Activated CD4-positive, alpha-beta T cell treated with anti-CD3 and anti-CD28 coated beads, Interleukin-2, amount 50 U/mL, for 1 hour (primary cell): ENCODE measurements at places on chromosomes 13 and 19.

GRCh38 chr13:113792886-113793717, 34.1 kb downstream of the TMEM255B start:
- no peak for DNase-seq

DNA sequence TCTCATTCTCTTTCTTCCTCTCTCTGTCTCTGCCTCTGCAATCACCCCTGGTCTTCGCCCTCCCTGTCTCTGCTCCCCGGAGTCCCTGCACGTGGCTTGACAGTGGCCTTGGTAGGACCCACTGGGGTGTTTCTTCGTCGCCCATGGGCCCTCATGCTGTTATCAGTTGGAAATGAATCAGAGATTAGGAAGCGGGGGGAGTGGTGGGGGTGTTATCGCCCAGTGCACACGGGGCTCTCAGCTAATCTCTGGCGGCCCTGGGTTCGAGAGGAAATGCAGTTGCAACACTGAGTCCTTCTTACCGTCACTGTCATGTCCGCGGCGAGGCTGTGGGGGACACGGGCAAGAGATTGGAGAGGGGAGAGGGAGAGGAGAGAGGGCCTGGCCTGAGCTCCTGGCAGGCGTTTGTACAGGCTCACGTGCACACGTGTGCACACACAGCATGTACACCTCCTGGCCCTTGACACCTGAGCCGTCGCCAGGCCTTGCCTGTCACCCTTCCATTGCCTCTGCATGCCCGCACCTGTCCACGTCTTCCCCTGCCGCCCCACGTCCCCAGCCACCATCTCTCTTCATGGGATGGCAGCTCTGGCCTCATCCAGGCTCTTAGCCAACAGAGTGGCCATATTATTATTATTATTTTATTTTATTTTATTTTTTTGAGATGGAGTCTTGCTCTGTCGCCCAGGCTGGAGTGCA, 37.8 kb upstream of the SLC7A10 start:
- DNase-seq, result no peak

DNA sequence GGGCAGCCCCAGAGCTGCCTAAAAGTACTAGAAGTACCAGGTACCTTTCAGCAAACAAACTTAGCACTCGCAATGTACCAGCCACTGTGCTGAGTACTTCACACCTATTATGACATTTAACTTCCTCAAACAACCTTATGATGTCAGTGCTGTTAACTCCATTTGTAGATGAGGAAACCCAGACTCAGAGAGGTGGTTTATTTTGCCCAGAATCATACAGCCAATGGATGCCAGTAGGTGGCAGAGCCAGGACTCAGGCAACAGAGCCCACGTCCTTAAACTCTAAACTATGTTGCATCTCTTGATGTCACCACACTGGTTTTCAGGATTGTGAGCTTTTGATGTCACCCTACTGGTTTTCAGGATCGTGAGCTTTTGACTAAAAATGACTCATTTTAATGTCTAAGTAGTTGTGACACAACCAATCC, 78.9 kb downstream of the FLT1 start:
- no peak for DNase-seq

- no peak for DNase-seq
Observed at GRCh38 chr13:49784886-49785570, 7.5 kb downstream of the KPNA3 start.

- DNase-seq, result no peak
Observed at GRCh38 chr19:34416021-34416545, 11.9 kb downstream of the PDCD2L start.

- DNase-seq, result no peak
Observed at GRCh38 chr13:24265453-24265852, 43.9 kb upstream of the C1QTNF9 start.

GRCh38 chr19:9362905-9363304, at the start of gene ZNF177:
Gene ZNF177, plus strand, starts transcription at chr19:9363013. Its CDS starts 15,299 bp downstream, at chr19:9378312.
- no peak for DNase-seq

DNA sequence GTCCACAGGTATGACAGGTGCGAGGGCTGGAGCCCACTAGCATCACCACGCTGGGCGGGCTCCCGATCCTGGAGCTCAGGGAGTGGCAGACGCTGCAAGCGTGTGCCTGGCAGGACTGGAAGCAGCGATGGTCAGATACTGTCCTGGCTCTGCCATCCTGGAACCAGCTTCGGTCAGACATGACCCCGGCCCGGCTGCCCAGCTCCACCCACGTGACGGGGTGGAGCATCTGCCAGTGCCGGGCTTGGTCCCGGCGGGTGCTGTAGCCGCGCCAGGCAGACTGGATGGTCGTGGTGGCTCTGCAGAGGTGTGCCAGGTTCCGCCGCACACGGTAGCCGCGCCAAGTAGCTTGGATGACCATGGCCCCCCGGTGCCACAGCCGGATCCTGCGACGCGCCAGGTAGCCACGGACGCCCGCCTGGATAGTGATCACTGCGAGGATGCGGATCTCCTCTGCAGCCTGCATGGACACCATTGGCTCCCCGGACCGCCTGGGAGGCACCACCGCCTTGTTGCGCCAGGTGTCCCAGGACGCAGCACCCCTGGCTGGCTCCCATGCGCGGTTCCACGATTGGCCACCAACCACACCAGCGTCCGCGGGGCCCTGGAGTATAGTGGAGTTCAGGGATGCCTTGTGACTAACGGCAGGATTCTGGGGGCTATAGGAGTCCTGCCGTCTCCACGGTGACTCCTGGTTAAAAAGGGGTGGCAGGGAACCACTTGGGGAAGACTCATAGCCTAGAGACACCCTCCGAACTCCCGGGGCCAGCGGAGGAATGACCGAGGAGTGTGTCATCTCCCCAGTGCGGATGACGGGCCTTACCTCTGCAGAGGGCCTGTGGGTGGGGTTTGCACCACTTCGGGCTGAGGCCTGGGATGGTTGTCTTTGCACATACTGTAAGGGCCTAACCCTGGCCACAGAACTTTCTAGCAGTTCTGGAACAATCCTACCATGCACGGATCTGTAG, 16.5 kb downstream of the IQCN start:
- DNase-seq, result no peak

DNA sequence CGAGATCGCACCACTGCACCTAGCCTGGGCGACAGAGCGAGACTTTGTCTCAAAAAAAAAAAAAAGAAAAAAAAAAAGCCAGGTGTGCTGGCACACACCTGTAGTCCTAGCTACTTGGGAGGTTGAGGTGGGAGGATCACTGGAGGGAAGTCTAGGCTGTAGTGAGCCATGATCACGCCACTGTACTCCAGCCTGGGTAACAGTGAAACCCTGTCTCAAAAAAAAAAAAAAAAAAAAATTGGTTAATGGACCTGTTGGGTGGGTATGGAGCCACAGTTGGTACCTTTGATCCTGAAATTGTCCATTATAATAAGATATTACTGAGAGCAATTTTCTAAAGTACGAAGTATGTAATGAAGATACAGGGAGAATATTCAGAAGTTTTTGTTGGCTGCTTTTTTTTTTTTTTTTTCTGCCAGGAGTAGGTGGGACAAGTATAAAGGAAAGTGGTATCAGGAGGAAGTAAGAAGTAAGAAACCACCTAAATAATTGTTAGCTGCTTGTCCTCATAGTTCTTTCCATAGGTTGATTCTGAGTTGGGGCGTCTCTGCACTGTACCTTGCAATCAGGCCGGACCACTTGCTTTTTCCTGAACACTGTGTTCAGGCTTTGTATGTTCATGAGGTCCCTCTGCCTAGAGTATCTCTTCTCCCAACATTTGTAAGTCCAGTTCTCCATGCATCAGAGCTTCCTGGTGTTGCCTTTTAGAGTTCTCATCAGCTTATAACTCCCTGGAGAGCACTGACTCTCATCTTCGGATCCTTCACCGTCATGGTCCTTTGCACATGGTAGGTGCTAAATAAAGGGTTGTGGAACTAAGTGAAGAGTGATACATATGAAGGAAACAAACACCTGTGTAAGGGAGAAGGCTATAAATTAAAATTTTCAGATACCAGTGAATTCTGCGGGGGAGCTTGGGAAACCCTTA, 31.7 kb downstream of the ARHGAP35 start:
- no peak for DNase-seq

DNA sequence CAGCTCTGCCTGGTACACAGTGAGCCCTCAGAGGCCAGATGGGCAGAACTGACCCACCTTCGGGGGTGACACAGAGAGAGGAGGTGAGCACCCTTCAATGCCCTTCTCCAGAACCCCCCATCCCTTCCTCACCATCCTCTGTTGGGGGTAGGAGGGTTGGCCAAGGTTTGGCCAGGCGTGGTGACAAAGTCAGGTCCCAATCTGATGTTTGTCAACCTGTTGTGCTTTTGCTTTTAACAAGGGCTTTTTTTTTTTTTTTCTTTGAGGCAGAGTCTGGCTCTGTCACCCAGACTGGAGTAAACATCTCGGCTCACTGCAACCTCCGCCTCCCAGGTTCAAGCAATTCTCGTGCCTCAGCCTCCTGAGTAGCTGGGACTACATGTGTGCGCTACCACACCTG, 7.3 kb downstream of the PTGIR start:
- no peak for DNase-seq

- no peak for DNase-seq
Observed at GRCh38 chr13:74046431-74046830, 87.8 kb downstream of the KLF12 start.

GRCh38 chr19:2722541-2723344, 1.6 kb upstream of the DIRAS1 start:
- DNase-seq, result no peak

- no peak for DNase-seq
Observed at GRCh38 chr13:113759525-113760137, 605 bp downstream of the TMEM255B start.

- no peak for DNase-seq
Observed at GRCh38 chr13:23203516-23203915, 22.7 kb downstream of the SGCG start.

- no peak for DNase-seq
Observed at GRCh38 chr13:63643543-63643942, 2227.9 kb upstream of the PCDH20 start.

DNA sequence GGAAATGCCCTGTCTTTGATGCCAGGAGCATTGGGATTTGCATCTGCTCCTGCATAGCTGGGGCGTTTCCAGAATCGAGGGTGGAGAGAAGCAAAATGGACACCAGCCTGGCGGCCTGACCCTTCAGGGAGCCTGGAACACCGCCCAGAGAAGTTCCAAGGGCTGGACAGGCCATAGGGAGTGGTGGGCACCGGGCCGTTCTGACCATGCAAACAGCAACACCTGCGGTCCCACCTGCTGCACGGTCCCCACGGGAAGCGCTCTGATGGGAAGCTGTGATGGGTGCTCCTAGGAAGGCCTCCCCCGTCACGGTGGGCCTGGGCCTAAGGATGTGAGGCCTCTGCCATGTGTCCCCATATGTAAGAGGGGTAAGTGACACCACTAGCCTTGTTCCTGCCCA, 34.2 kb upstream of the ANKRD10 start:
- no peak for DNase-seq

- no peak for DNase-seq
Observed at GRCh38 chr13:99197117-99197651, 3.5 kb upstream of the UBAC2 start.

GRCh38 chr13:98546402-98546801, 30.5 kb downstream of the STK24 start:
- no peak for DNase-seq

GRCh38 chr19:9013988-9014387, 3.8 kb upstream of the MUC16 start:
- DNase-seq, result no peak

DNA sequence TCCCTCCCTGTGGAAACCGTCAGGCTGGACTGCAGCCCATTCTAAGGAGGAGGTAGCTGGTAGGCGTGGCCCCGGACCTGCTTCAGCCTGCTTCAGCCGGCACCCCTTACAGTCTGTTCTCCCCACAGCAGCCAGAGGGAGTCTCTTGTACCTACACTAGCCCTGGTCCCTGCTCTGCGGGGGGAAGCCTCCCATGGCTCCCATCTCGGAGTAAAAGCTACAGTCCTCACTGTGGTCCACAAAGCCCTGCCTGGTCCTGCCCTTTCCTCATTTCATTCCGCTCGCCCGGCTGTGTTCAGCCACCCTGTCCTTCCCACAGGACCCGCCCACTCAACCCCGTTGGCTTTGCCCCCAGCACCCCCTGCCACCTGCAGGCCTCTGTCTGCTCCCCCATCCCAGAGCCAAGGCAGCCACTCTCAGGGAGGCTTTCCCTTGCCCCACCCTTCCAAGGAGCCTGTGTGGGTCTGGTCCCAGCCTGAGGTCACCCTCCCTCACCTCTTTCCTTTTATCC, 1.3 kb downstream of the PGLYRP1 start:
- no peak for DNase-seq

DNA sequence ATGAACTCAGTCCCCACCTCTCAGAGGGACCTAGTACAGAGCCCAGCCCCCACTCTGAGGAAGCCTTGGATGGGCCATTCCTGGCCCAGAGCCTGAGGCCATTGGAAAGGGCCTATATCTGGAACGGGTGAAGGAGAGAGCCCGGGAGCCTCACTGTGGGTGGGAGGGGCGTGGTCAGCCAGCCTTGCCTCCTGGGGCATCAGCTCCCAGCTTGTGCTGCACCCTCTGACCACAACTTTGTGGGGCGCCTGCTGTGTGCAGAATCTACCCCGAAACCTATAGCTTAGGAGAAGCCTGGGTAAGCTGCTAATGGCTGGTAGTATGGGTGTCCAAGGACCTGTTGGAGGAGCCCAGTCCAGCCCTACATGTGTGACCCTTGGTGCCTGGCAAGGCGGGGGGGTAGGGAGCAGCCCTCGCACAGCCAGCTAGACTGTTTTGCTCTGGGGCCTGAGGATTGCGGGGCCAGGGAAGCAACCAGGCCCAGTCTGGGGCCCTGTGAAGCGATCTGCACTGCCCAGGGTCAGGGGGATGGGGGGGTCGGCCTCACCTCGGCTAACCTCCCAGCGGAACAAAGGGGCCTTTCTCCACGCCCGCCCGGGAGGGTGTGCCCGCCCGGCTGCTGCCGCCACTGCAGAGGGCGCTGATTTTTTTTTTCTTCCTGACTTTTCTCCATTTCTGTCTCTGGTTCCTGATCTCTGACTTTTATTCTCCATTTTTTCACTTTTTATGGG, 42.3 kb downstream of the LYL1 start:
- DNase-seq, result no peak

DNA sequence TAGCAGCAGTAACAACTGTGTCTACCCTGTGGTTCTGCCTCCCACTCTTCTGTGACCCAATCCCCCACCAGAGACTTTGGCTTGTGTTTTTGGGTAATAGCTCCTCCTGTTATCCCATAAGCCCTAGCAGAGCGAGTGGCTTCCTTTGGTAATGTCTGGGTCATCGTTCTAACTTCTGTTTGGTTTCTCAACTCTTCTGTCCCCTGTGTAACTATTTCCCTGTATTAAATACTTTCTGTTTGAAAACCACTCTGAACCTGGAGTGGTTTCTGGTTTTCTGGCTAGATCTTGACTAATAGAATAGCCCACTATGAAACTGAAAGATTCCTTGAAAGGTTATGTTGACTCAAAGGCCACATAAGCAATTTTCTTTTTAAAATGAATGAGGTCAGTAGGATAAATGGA, 350.0 kb downstream of the DCT start:
- no peak for DNase-seq

DNA sequence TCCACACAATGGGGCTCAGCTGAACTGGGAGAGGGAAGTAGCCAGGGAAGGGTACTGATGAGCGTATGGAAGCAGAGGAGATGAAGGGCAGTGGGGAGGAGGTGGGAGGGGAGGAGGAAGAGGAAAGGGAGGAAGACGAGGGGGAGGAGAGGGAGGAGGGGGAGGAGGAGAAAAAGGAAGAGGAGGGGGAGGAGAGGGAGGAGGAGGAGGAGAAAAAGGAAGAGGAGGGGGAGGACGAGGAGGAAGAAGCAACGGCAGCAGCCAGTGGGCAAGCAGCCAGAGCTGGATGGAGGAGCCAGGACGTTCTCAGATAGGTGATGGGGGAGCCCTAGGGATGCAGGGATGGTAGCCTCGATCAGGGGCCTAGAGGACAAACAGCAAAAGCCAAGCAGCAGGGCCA, 5.6 kb downstream of the CERS4 start:
- DNase-seq, result no peak

- no peak for DNase-seq
Observed at GRCh38 chr19:16290692-16291091, 33.9 kb upstream of the KLF2 start.

- no peak for DNase-seq
Observed at GRCh38 chr19:54069470-54069869, 5.8 kb upstream of the VSTM1 start.
